Right lobe of liver (tissue), 6 donors: ENCODE measurements at places on chromosomes 16 and 17. TPM values are rescaled to one million over a fixed set of nuclear protein-coding genes. Genes with fewer than 3 reads are reported as not detected.

GRCh38 chr17:16214190-16215001 lies 938 bp downstream of the NCOR1 start:
- DNase-seq: no peak

DNA sequence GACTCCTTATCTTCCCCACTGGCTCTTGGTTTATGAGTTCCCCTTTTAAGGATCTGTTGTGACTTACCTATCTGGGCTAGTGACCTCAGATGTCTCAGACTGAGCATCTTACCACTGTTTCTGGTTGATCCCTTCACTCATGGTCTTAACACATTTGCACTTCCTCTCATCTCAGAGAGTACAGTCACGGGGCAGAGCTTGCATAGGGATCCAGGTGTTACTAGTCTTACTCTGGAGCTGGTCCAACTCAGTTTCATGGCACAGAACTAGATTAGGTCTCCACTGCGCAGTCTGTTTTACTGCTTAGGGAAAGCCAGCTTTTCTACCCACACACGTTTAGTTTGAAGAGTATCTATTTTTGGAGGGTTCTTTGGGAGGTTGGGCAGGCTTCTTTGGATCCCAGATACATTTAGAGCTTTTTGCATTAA lies 10.2 kb downstream of the GABARAPL2 start:
- DNase-seq: no peak

DNA sequence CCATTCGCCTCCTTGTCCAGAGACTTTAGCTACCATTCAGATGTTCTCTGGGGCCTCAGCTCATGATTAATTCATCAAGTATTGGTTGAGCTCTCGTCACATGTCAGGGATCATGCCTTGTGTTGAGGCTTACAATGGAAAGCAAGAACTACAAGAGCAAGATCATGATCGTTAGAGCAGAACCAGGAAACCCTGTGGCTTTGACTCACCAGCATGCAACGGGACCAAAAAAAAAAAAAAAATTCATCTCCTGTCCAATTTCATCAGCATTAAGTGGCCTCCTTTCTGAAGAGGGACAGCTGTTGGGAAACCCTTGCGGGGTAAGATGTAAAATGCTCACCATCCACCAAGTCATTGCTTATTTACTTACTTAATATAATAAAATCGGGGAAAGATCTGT lies 12.1 kb upstream of the USP10 start:
- no peak for DNase-seq

DNA sequence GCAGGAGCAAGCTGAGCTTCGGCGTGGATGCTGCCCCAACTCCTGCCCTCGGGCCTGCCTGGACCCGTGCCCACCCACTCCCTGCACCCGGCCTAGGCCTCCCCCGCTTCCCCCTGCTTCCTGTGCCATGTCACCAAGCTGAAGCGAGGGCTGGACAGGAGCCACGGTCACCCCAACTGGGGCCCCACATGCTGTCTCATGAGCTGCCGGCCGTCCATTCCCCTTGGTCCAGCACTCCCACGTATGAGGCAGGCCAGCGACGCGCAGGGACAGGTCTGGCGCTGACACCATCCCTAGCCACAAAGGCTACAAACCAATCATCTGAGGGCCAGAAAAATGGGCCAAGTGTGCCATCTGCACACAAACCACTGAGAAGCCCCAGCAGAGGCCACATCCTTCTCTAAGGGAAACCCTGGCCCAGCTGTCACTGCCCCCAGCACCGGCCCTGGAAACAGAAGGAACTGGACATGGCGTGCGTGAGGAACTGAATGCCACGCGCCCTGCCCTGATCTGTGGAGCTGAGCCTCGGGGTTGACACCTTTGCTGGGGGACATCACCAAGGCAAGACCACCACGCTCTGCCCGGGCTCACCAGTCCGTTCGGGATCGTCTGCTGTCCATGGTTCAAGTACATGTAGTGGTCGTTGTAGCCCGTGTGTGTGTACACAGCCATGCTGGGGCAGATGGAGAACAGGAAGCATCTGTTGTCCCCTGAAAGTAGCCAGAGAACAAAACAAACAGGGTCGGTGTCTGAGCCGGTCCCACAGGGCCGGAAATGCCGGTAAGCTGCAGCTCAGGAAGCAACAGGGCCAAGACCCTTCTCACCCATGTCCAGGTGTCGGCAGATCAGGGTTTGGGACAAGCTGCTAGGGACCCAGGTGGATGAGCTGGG lies 22.2 kb downstream of the MEAK7 start:
- no peak for DNase-seq

- no peak for DNase-seq
Observed at GRCh38 chr17:77395501-77396048, 254.8 kb downstream of the SEC14L1 start.

DNA sequence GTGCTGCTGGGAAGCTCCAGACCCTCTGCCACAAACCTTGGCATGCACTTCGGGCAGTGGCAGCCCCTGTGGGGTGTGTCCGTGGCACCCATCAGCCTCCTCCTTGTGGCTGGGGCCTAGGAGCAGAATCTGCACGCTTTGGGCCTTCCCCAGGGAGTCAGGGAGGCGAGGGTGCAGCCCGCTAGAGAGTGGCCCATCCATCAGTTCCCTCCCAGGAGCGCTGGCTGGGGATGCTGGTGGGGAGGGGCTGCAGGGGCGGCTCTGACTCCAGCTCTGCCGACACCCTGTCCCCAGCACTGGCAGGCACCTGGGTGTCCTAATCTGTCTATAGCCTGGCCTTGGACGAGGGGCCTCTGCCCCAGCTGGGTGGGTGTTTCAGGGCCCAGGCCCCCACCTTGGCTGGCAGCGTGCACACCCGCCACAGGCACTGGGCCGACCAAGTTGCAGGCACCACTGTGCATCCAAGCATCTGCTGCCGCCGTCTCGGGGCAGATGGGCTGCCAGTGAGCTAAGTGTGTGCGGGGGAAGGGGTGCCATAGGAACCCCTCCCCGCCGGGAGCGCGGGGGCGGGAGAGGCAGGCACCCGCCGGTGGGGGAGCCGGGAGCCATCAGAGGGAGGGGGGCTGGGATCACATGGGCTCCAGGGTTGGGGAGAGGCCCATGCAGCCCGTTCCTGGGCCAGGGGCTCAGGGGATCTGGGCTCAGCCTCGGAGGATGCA lies 30.2 kb downstream of the ENDOV start:
- no peak for DNase-seq

GRCh38 chr17:28033972-28034714 lies 8.3 kb upstream of the NLK start:
- DNase-seq: no peak

- no peak for DNase-seq
Observed at GRCh38 chr17:57284984-57285646, 28.8 kb downstream of the MSI2 start.

DNA sequence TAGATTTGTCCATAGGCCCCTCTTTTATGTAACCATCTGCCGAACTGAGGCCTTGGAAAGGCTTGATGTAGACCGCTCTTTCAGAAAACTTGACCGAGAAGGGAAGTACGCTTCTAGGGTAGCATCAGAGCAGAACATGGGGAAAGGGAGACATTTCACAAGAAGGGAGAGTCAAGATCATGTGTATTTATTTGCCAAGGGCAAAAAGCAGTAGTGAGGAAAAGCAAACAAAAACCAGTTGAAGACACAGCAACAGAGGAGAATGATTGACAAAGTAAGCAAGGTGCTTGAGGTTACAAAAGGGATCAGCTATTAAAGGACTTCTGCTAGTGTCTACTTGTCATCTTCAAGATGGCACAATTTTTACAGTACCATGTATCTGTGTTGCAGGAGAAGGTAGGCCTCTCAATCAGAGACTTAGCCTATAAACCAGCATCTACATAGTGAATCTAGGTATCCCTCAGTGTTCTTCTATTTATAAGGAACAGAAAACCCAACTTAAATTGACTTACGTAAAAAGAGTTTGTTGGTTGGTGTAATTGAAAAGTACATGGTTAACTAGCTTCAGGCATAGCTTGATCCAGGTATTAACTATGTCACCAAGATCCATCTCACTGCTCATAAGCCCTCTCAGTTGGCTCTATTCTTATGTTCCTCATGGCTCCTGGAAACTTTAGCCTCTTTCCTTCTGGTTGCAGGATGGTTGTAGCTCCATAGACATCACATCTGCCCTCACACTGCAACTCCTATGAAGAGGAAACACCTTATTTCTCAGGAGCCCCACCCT lies 288.4 kb downstream of the IRX3 start:
- DNase-seq: no peak

DNA sequence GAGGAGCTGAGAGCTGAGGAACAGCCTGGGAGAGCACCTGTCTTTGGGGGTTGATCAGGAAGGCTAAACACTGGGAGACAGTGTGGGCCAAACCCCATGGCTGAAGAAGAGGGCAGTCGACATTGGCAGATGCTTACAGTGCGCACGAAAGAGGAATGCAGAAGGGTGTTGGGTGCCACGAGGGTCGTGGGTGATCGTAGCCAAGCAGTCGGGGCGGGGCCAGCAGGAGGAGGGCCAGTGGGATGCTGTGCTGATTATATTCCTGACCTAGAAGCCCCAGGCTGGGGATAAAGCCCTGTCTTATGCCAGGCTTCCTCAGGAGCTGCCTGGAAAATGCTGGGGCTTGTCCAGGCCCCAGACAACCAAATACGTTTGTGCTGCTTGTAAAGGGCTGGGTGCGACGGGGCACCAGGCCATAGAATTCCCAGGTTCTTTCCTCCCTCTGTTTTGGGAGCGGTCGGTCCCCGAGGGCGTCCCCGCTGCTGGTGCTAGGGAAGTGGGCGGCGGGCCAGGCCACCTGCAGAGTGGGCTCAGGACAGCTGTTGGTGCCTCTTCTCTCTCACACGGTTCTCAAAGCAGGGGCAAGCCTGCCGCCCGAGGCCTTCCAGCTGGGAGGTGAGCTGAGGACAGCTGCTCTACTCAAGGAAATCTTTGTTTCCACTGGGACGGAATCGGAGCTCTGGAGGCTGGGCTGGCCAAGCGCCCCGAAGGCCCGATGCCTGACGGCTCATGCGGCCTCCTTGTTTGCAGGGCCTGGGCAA lies 10.0 kb downstream of the C1QTNF1 start:
- no peak for DNase-seq

VAT1L gene
- 0.56 TPM for total RNA-seq

ZACN gene
- not detected for total RNA-seq

CLEC3A gene
- not detected for total RNA-seq

SCGB1C2 gene
- not detected for total RNA-seq

SOST gene
- total RNA-seq: not detected

PIPOX gene
- 251 TPM for total RNA-seq

ZNF830 gene
- total RNA-seq: 4.7 TPM

MARVELD3 gene
- total RNA-seq: 9.2 TPM

CLEC19A gene
- total RNA-seq: not detected
